D721Med (cell line): ENCODE measurements at places on chromosomes 11 and 22.

DNA sequence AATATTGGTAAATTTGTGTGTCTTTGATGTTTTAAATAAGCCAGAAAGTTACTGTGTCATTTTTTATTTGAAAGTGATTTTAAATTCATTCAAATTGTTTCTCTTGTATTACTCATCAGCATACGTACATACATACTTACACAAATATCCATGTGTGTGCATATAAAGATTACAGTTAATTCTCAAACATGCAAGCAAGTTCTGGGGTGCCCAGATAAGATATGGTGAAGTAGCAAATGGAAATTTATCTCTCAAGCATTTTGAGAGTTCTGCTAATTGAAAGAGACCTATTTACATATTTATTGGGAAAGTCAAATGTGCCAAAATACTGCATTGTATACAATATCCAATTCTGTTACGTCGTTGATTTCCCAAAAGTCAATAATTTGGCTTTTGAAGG is 1024.0 kb upstream of the CNTN5 start:
- DNase-seq = no peak

- no peak for DNase-seq
Measured at GRCh38 chr11:110407315-110407714, 22.4 kb upstream of the FDX1 start.

GRCh38 chr11:86699040-86699791 is 26.8 kb upstream of the ME3 start:
- no peak for DNase-seq

DNA sequence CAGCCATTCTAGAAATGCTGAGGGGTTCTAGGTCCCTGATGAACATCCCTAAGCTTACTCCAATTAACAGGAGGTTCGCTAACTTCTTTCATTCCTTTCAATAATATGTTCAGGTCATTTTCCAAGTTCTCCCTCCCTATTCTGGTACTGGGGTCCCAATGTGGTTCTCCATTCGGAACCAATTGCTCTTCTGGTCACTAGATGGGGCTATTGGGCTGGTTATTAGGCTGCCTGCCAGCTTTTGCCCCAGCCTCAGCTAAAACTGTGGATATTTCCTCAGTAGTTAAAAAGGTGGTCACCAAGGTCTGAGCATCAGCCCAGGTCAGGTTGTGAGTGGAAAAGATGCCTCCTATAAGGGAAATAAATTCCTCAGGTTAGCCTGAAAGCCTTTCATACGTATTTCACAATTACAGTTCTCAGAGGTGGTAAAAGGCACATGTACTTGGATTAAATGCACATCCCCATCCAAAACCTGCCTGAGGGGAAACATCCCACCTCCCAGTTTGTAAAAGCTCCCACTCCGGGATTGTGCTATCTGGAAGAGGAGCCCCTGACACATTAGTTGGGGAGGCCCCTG is 161.1 kb upstream of the CCDC179 start:
- DNase-seq = peak; percentile 11

GRCh38 chr11:18624161-18624560 is 10.0 kb downstream of the SPTY2D1 start:
- DNase-seq = no peak

DNA sequence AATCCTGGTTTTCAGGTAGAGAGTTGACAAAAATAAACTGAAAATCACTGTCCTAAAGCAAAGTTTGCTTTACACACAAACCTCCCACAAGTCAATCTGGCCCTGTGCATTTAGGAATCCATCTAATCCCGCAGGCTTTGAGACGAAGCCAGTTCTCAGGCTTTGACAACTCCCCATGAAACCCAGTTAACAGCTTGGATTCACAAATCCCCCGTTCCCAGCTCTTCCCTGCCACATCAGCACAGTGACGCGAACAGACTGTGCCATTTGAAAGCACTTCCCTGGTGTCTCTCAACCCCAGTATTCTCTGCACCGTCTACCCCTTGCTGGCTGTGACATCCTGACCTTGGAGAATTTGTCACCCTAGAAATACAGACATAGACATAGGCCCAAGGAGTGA is 117.8 kb downstream of the OPCML start:
- no peak for DNase-seq

DNA sequence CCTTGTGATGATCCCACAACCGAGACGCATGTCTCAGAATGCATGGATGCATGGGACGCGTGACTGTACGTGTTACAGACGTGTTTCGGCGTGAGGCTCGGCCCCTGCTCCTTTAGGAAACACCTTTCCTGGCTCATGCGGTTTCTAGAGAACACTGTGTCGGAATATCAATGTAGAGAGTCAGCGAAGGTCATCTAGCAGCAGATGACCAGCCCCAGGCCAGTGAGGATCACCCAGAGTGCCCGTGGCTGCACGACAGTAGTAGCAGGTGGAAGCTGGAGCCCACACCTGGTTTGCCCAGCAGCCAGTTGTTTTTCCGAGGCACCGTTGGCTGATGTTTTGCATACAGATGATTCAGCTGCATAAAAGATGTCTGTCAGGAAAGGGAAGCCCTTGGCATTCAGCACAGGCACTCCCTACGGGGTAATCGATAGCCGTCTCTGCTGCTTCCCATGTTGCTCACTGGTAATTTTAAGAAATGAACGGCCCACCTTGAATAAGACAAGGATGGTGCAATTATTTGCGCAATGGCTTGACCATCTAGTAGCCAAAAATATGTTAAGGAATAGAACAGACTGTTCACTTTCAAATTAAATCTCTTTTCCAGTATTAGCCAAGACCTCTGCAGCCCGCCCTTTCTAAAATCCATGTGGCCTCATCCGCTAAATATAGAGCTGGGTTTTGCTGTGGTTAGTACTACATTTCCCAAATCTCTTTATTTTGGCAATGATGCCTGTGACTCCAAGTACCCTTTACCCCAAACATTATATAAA is 1.1 kb upstream of the CLTCL1 start:
- DNase-seq = no peak

GRCh38 chr11:28144808-28145207 is 36.6 kb downstream of the METTL15 start:
- no peak for DNase-seq

DNA sequence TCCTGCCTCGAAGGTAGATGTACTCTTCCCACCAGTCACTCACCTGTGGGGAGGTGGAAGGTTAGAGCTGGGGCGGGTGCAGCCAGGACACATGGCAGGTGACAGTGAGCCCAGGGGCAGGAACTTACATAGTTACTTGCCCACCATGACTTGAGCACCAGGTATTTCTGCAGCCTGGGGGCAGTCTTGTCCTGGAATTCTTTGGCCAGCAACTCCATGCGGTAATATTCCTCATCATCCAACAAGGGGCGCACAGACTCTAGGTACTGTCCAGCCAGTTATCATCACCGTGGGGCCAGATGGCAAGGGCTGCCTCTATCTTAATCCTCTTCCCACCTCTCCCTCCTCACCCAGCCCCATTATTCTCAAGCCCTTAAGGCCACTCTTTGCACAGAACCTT is 2.2 kb downstream of the CPT1B start:
- DNase-seq = peak; percentile 49

- DNase-seq = no peak
Measured at GRCh38 chr11:24226606-24227005, 270.2 kb upstream of the LUZP2 start.

- DNase-seq = no peak
Measured at GRCh38 chr11:128407962-128408361, 179.4 kb downstream of the ETS1 start.

GRCh38 chr22:43476751-43477725 is 65.2 kb downstream of the MPPED1 start:
- no peak for DNase-seq

- DNase-seq = no peak
Measured at GRCh38 chr11:93080146-93080759, 110.8 kb downstream of the MTNR1B start.

DNA sequence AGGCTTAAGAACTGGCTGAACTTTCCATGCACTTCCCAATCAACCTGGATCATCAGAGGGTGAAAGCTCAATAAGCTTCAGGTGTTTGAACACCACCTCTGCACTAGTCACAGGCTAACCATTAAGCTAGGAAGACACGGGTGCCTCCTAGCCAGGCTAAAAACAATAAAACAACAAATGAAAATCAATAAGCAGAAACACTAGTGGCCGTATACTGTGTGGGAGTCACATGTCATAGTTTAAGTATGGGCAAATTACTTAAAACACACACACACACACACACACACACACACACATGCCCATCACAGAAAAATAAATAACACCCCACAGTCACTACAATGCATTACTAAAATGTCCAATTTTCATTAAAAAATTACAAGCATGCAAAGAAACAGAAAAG is 85.2 kb downstream of the APOL5 start:
- no peak for DNase-seq
